ENCODE measurements at places on chromosomes 13 and 19. TPM values are rescaled to one million over a fixed set of nuclear protein-coding genes. Genes with fewer than 3 reads are reported as not detected.

Gene PRTN3
- 0.58 TPM for total RNA-seq

Gene ADPRHL1
- total RNA-seq: 4.9 TPM

Gene CCDC70
- total RNA-seq: not detected

- no peak within 1 kb of the TSS for H3K27ac ChIP-seq
- H3K36me3 ChIP-seq: no peaks in the 10 kb centered on the region
- peaks cover 45% of the 10 kb centered on the region for H3K27me3 ChIP-seq
- no peak for DNase-seq
- peak within 1 kb of the TSS; percentile 16 for H3K4me3 ChIP-seq
- peaks cover 13% of the 10 kb centered on the region for H3K4me1 ChIP-seq
These were observed at the start of gene KIRREL2 for GRCh38 chr19:35856546-35857149. KIRREL2 (plus strand) TSS chr19:35856911; CDS start chr19:35857120, 209 bp downstream.

GRCh38 chr13:37138926-37139325 is 33.5 kb upstream of the CSNK1A1L start:
- DNase-seq: no peak
- H3K27ac ChIP-seq: no peak overlapping the region
- H3K4me1 ChIP-seq: no peaks in the 10 kb centered on the region
- H3K27me3 ChIP-seq: no peaks in the 10 kb centered on the region

Data from lung (tissue), 17 donors.